ENCODE measurements at places on chromosomes 5 and 9.

DNA sequence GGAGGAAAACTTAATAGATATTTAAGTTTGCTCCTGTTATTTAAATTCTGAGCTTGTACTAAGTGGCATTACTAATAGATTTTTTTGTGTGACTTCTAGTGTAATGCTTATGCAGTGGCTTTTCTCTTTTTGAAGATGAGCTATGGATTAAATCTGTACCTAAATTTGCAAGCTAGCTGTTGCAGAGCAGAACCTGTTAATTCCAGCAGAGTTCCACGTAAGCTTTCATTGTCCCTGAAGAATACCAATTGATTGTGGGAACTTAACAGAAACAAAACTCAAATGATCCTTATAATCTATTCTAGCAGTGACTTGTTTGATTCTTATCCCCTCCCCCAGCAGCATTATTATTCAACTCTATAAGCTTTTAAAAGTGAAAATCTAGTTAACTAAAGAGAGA is 51.7 kb downstream of the MAN2A1 start:
- no peak for DNase-seq

- DNase-seq, result no peak
Observed at GRCh38 chr5:121171834-121172233, 679.8 kb upstream of the FTMT start.

DNA sequence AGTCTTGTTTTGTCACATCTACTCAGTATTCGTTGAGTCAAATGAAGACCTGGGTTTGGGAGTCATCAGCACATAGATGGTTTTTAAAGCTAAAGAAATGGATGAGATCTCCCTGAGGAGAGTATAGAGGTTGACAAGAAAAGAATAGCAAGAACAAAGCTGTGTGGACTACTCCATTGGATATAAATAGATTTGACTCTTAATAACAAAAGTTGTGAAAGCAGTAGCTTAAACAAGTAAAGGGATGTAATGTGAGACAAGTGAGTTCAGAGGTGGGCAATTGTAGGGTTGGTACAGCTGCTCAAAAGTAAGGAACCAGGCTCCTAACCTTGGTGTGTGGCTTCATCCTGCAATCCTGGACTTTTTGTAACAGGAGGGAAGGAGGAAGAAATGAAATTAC is 49.3 kb downstream of the CSNK1G3 start:
- DNase-seq, result no peak

DNA sequence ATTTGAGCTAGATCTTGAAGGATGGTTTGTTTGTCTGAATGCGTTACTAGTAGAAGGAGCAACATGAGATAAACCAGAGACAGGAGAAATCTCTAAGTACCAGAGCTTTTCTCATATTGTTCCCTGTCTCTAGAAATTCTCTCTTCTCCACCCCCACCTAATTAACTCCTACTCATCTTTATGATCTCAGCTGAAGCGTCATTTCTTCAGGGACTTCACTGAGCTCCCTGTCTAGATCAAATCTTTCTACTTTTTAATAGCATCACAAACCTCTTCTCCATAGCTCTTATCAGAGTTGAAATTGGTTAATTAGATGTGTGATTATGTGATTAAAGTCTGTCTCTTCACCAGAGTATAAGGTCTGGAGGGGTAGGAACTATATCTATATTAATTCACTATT is 226.2 kb downstream of the PAPPA start:
- DNase-seq, result no peak

DNA sequence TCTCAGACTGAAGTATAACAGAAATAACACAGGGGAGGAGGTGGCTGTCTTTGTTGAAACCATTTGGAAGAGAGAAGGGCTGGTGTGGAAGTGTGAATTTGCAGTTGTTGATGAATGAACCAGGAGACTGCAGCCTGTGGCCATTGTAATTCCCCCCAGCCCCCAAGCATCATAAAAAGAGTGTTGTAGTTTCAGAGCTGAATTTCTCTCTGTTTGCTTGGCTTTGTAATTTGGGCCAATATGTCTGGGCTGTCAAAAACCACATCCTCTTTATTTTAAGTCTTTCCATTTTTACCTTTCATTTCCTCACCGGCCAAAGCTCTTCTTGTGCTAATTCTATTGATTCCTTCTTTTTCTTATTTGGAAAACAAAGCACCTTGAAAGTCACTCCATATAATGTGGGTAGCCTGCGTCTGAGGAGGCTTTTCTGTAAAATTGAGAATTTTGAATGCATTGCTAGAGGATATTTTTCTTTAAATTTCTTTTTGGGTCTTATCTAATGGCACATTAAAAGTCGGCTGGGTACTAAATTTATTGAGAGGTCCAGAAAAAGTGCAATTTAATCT is 383.3 kb downstream of the OSTF1 start:
- no peak for DNase-seq
